Ascending aorta (tissue), 2 donors: ENCODE measurements at places on chromosomes 7 and 10. TPM values are rescaled to one million over a fixed set of nuclear protein-coding genes. Genes with fewer than 3 reads are reported as not detected.

Gene JAKMIP3
- total RNA-seq = not detected

Gene PNLIP
- not detected for total RNA-seq

Gene MALSU1
- 22.4 TPM for total RNA-seq

Gene IRF5
- total RNA-seq = not detected
